ENCODE measurements at places on chromosomes 4 and X.

- no peak for DNase-seq
Measured at GRCh38 chr4:101200561-101200960, 146.8 kb downstream of the PPP3CA start.

GRCh38 chrX:37437160-37437559 is 88.0 kb downstream of the PRRG1 start:
- DNase-seq = no peak

- no peak for DNase-seq
Measured at GRCh38 chrX:10726647-10727046, 106.3 kb upstream of the MID1 start.

- no peak for DNase-seq
Measured at GRCh38 chrX:104193485-104193884, 27.2 kb downstream of the FAM199X start.

DNA sequence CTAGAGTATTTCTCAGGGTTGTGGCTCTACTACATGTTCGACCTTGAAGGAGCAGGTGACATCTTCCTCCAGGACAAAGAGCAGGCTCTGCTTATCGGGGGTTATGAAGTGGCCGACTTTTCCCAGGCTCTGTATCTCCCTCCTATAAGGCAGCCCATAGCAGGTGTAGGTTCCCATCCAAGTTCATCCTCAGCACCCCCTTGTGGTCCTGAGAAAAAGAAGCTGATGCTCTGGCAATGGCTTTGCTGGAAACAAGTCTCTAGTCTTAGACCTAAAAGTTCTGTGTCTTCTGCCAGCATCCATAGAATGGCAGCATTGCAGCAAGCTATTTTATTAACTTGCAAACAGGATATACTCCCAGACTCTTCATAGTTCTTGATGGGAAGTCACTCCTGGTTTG is 836.6 kb upstream of the PRKX start:
- DNase-seq = no peak

DNA sequence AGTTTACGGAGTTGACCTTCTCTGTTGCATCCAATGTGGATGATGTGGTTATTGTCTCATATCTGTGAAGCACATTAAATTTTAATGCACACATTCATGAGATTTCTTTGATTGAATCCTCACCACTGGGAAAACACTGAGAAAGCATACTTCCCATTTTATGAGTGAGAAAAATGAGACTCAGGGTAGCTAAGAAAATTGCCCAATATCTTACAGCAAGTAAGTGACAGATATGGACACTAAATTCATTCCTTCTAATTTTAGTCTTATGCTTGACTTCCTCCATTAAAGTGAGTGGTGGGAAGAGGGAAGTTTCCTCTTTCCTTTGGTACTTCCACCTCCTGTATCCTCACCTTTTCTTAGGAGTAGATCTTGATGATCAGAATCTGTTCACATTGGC is 504.8 kb upstream of the BOD1L1 start:
- no peak for DNase-seq

DNA sequence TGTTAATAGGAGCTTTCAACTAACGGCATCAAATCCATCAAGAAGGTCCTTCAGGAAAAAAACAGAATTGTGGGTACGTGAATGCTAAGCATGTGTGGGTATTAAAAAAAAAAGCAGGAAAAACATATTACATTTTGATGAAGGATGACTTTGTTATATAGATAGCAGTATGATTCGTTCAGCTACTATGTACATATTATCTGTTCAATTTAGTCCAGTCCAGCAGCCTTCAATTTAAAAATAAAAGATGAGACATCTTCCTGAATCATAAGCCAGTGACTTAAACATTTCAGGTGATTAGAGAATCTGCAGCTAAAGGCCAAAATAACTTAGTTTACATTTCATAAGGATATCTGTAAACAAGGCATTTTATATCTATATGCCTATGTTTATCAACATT is 63.4 kb downstream of the LCORL start:
- no peak for DNase-seq

DNA sequence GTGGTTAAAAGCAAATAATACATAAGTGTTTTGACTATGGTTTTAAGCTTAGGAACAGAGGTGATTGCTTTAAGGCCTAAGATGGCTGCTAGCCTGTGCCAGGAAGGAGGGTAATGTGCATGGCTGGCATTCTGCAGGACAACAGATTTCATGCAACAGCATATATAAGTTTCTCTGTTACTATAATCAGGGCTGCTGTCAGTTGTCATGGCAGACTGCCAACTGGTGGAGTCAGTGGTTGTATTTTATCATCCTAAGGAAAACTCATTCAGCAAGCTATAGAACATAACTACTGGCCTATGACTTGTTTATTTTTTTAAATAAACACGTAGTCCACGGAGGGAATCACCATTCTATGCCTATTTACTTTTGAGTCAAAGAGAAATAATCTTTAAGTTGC is 77.7 kb upstream of the DCAF8L1 start:
- no peak for DNase-seq

DNA sequence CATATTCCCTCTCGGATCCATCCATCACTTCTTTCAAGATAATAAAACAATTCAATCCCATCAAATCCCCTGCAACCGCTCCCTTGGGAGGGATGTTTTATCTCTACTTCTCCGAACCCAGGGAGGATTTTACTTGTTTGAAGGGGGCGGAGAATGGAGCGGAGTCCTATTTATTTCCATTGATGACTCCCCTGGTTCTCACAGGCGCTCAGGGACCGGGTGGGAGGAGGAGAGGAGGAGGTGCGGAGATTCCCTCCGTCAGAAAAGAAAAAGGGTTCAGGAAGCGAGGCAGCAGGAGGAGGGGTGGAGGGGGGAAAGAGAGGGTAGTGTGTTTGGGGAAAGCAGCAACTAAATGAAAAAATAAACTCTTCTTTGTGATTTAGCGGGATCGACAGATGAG is 2.1 kb downstream of the NDNF start:
- no peak for DNase-seq
